Activated CD4-positive, alpha-beta T cell treated with anti-CD3 and anti-CD28 coated beads, Interleukin-2, amount 50 U/mL, for 24 hours (primary cell): ENCODE measurements at places on chromosomes 13 and 19.

DNA sequence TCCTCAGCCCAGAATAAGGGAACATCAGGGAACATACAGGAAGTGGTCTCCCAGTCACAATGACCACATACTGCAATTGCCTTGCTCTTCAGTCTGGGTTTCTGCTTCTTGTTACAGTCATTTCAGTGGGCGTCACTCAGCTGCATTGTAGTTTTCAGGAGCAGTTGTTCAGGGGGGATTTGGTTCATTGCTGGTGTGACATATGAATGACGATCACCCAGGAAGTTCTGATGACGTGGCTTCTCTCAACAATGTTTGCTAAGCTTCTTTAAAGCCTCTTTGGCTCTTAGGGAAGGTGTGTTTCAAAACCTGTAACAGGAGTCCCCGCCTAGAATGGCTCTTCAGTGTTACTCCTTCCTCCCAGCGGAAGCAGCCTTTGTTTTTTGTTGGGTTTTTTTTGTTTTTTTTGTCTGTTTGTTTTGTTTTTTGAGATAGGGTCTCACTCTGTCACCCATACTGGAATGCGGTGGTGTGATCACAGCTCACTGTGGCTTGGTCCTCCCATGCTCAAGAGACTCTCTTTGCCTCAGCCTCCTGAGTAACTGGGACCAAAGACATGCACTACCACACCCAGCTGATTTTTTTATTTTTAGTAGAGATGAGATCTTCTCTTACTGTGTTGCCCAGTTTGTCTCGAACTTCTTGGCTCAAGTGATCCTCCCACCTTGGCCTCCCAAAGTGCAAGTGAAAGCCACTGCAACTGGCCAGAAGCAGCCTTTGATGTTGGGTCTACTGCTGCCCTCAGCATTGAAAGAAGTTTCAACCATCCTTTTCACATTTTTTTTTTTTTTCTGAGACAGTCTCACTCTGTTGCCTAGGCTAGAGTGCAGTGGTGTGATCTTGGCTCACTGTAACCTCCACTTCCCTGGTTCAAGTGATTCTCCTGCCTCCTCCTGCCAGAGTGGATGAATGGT lies 1.4 kb upstream of the SCEL start:
- no peak for DNase-seq

DNA sequence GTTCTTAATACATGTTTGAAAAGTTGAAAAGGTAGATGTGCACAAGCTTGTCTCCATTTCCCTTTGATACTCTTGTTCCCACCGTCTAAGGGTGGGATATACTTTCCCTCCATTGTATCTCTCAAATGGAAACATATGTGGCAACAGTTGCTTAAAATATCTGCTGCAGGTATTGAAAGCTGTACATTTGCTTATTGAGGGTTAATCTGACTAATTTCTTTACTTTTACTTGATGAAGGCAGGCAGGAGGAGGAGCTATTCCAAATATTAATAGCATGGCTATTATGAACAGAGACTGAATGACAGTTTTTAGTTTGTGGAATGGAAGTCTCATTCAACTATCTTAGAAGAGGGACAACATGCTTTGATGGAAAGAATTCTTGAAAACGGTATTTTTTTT lies 103.8 kb downstream of the SLC10A2 start:
- no peak for DNase-seq

GRCh38 chr13:22468045-22468444 lies 712.7 kb upstream of the SGCG start:
- DNase-seq: no peak

- DNase-seq: peak; percentile 62
Observed at GRCh38 chr13:113758651-113759524, at the start of gene TMEM255B. Gene TMEM255B (plus strand): TSS chr13:113759226. CDS start chr13:113759270, 44 bp downstream.

GRCh38 chr13:44155422-44156293 lies 218.0 kb upstream of the SERP2 start:
- no peak for DNase-seq

DNA sequence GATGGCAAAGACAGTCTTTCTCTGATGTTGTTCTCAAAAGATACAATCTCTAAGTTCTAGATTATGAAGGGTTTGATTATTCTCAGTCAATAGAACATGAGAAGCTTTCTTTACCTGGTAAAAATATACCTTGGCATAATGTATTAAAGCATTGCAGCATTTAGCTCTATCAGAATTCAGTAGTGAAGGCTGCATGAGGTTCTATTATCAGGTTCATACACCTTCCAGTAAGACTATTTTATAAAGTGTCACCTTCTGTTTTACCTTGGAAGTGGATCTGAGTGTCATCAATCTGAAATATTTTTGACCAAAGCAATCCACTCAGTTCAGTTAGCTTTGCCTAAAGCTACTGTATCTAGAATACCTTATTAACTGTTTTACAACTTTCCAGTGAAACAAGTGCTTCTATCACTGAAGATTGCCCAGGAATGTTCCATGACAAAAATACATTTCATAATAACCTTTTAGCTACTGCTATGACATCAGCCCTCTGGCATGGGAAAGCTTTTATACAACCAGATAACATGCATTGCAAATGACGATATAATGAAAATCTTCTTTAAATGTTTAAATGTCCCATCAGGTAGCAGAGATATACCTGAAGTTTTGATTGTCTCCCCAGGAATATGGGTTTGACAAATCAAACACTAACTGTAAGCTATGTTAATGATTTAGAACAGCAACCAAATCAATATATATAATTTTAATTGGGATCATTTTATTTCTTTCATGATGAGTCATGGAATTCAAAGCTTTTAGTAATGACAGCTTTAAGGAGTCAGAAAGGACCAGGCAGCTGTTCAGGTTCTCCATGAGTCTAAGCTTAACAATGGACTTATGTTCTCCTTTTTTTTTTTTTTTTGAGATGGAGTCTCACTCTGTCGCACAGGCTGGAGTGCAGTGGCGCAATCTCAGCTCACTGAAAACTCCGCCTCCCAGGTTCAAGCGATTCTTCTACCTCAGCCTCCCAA lies 72.2 kb downstream of the UFM1 start:
- no peak for DNase-seq

DNA sequence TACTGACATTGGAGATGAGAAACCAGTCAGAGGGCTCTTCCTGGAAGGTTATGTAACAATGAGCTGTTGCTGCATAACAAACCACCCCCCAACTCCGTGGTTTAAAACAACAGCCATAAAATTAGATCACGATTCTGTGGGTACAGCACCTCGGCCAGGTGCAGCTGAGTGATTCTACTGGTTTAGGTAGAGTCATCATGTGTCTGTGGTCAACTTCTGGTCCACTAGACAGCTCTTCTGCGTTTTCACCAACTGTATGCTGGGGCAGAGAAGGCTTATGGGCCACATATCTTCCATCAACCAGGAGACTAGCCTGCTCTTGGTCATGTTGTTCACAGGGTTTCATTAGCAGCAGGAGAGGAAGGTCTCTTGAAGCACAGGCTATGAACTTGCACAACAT lies 585.5 kb downstream of the KCTD12 start:
- no peak for DNase-seq

DNA sequence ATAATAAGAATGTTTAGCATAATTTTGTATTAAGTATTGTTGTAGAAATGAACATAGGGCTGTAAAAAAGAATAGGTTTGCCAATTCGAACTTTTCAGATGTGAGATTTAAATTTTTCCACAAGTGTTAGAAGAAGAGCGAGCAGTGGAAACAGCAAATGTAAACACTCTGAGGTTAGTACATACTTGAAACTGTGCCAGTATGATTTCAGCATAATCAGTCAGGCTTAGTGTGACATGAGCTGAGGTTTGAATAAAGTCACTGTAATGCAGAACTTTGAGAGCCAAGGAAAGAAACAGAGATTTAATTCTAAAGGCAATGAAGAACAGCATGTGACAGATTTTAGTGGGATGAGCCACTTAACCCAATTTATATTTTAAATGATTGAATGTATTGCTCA lies 2166.4 kb downstream of the PCDH9 start:
- no peak for DNase-seq

DNA sequence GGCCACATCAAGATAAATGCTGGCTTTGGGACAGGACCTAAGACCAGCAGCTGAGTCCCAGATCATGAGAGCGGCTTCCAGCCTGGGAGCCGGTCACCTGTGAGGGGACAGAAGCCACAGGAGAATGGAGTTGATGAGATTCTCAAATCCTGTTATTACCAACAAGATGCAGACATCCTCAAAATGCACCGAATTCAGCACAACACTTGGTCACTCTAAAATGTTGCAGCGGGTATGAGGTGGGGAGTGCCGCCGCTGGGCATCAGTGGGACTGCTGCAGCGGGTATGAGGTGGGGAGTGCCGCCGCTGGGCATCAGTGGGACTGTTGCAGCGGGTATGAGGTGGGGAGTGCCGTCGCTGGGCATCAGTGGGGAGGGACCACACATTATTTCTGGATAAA lies 21.2 kb downstream of the RANBP3 start:
- no peak for DNase-seq

DNA sequence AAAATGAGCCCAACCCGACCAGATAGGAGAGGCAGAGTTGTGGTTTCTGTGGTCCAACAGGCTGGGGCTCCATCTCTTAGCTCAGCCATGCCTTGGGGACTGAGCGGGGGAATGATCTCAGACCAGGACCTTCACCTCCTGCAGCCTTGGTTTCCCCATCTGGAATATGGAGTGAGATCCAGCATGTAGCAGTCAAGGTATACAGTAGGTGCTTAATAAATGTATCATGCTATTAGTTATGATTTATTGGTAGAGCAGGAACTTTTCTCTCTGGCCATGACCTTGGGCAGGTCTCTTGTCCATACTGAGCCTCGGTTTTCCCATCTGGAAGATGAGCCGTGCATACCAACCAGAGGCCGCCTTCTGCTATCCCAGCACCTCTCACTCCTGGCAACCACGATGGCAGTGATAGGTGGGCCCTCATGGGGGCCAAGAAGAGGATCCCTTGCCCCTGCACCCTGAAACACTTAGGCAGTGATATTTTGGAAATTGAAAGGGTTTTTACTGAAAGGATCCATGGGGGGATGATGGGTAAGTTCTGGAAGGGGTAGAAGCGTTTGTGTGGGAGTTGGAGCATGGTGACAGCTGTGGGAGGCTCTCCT lies 9.1 kb downstream of the TM6SF2 start:
- DNase-seq: no peak
